ENCODE measurements at places on chromosomes 7 and 10. TPM values are rescaled to one million over a fixed set of nuclear protein-coding genes. Genes with fewer than 3 reads are reported as not detected.
A peak's percentile ranks its signal among the peaks of the same experiment; 100 is the strongest.

Gene CYP2E1
- 1.7 TPM for total RNA-seq

- DNase-seq = peak; percentile 70
Measured at GRCh38 chr10:94545391-94546048, at the start of gene HELLS. TSS of gene HELLS (plus strand) at chr10:94545788. CDS start at chr10:94545922, 134 bp downstream.

- DNase-seq = no peak
Measured at GRCh38 chr10:77410523-77410922, 227.1 kb downstream of the KCNMA1 start.

DNA sequence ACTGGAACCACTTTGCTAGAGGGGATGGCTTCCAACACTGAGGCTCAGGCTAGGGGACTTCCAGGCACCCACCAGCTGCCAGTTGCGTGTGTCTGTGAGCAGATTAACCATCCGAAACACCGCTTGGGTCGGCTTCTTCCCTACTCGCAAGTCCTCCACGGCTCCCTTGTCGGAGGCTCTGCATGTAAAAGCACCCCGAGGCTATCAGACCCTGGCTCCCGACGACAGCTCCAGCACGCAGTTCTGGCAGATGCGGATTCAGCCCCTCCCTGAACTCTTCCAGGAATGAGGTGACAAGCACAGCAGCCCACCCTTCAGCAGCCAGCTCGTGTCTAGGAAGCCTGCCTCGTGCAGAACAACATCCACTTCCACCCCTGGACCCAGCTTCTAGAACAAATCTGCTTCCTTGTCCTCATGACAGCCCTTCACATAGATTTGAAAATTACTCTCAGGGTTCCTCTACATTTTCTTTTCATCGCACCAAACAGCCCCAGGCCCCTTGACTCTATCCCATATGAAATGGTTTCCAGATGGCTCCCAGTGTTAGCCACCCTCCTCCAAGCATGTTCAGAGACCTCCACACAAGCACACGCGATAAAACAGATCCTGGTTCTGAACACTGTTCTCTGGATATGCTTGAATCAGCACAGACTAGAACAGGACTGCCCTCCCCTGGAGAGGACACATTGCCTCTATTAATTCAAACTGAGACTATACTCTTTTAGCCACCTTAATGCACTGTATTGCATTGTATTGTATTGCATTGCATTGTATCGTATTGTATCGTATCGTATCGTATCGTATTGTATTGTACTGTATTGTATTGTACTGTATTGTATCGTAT is 44.6 kb downstream of the SLIT1 start:
- no peak for DNase-seq

Gene CCDC201
- total RNA-seq = not detected

GRCh38 chr7:70582927-70583895 is 548.7 kb upstream of the GALNT17 start:
- no peak for DNase-seq

DNA sequence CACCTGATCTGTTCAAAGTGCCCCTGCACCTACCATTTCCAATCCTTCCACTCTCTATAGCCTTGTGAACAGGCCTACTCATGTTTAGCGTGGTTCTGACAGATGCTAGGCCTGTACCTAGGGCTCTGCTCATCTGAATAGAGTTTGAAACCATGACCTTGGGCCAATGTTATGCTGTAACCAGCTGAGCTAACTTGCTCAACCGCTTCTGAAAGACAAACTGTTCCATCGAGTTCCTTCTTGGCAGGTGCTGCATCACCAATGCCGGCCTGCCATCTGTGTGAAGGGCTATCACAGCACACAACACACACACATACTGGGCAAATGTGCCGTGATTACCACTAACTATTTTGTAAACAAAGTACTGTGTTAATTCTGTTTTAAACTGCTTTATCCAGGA is 419.0 kb upstream of the GALNT17 start:
- DNase-seq = no peak

Data from Calu3 (cell line).